ENCODE measurements at places on chromosomes 1 and 21.
A peak's percentile ranks its signal among the peaks of the same experiment; 100 is the strongest.

- DNase-seq = no peak
Observed at GRCh38 chr1:205563927-205564441, 59.5 kb downstream of the CDK18 start.

DNA sequence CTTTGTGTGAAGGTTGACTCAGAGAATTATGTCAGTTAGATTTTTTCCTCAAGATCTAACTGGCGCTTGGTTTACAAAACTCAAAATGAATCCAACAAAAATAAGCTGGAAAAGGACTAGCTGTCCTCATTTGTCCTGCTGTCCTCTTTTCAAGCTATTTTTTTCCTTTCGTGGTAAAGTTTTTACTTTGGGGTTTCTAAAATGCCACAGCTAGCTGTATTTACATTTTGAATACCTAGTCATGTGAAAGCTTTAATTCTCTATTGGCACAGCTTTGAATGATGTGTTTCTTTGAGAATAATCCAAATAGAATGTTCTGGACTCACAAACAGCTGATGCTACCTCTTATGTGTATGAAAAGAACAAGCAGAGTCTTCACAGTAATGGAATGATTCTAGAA lies 673.6 kb upstream of the NR5A2 start:
- no peak for DNase-seq

- DNase-seq = no peak
Observed at GRCh38 chr21:29641635-29642550, 297.9 kb downstream of the GRIK1 start.

GRCh38 chr1:101185421-101185820 lies 51.4 kb upstream of the S1PR1 start:
- DNase-seq = no peak

DNA sequence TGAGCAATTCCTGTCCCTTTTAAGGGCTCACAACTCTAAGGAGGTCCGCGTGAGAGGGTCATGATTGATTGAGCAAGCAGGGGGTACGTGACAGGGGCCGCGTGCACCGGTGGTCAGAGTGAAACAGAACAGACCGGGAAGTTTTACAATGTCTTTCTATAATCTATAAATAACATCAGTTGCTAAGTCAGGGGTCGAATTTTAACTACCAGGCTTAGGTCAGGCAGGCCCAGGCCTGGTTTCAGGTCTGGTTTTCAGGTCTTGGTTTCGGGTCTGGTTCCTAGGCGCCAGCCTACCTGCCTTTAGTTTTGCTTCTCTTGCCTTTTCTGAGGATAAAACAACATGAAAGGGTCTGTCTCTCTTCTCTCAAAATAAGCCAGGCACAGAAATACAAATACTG lies 476.0 kb upstream of the CAMK1G start:
- no peak for DNase-seq

- DNase-seq = peak; percentile 59
Observed at GRCh38 chr1:221793439-221794078, 51.7 kb upstream of the DUSP10 start.

GRCh38 chr1:39408641-39409054 lies 82.8 kb upstream of the BMP8A start:
- DNase-seq = peak; percentile 84

DNA sequence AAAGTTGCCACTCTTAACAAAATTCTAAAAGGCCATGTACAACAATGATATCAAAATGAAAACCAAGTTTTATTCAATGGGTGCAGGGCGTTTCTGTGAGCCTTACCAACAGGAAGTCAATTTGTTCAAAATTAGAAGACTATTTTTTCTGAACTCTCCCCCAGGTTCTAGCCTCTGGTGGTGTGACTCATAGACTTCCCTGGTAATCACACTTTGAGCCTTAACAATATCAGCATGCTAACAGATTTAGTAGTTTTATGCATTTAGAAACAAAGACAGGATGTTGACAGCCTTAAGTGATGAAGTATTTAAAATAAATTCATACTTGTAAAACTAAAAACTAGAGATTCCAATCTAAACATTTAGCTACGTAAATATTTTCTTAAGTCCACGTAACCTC lies 88.4 kb downstream of the LRRC8C start:
- peak; percentile 54 for DNase-seq

- DNase-seq = peak; percentile 85
Observed at GRCh38 chr1:152188673-152189591, 29.9 kb upstream of the RPTN start.

DNA sequence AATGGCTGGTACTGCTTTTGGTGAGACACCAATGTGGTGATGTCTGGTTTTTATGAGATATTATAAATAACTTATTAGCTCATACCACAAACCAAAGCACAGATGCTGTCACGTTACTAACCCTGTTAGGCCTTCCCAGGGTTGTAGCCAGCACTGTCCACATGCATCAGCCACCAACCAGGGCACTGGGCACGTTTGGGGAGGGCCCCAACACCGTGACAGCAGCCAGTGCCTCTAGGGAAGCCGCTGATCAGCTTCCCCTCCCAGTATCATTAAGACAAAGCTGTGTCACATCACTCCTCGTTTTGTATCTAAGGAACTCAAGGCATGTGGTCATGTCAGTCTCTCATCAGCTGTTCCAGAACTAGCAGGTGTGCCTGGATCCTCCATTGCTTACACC lies 13.9 kb downstream of the URB1 start:
- DNase-seq = no peak

- DNase-seq = no peak
Observed at GRCh38 chr1:208597571-208597970, 353.4 kb upstream of the PLXNA2 start.

DNA sequence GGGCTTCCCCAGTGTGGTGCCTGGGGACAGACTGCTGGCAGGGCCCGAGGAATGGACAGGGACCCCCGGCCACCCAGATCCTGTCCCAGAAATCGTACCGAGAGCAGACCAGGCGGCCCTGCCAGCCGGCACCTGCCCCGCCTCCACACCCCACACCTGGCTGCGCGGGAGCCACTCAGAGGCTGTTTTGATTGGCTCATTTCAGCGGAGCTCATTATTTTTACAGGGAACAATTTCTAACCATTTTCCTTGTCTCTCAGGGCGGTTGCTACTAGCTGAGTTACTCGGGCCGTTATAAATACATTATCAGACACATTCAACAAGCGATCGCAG lies 39.3 kb upstream of the AJAP1 start:
- no peak for DNase-seq

- no peak for DNase-seq
Observed at GRCh38 chr1:230315099-230315498, 111.0 kb downstream of the PGBD5 start.

GRCh38 chr1:18151436-18152122 lies 44.0 kb downstream of the IGSF21 start:
- no peak for DNase-seq

DNA sequence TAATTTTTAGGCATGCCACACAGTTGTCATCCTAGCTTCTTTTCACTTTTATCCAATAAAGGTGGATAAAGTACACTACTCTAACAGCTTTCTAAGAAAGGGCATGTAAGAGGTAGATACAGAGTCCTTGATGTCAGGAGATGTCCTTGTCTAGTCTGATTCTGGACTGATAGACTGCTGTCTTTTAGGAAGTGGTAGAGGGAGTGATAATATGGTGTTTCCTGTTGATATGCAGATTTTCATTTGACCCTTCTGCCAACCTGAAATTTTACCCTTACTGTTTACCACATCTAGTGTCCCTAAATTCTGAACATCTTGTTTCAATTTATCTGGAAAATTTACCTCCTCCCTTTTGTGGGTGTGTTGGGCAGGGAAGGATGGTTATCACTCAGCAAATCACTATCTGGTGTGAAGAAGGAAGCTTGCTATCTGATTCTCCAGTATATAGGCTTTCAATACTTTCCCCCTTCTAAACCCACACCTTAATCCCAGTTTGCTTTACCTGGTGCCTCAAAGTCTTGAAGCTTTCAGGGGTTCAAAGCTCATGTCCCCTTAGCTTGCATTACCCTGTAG lies 354.9 kb upstream of the SNX7 start:
- DNase-seq = no peak

DNA sequence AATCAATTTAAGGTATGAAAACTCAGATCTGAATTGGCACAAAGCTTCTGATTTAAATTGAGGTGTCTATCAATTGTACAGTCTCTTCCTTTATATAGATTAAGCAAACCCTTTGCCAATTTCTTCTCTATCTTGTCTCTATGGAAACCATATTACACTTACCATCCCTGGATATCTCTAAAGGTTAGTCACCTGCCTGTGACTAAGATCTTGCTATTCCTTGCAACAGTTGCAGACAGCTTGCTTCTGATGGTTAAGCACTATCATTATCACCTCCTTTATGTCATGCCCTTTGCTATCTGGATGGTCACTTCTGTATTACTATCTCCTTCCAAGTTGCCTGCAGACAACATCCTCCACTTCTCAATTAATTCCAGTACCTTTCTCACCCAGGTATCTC lies 998.6 kb upstream of the B3GALT2 start:
- DNase-seq = no peak

- DNase-seq = no peak
Observed at GRCh38 chr21:16570171-16570570, 840.4 kb downstream of the USP25 start.

GRCh38 chr1:192905049-192905448 lies 96.2 kb downstream of the RGS2 start:
- no peak for DNase-seq

- DNase-seq = no peak
Observed at GRCh38 chr1:155622191-155622590, 12.2 kb downstream of the MSTO1 start.

DNA sequence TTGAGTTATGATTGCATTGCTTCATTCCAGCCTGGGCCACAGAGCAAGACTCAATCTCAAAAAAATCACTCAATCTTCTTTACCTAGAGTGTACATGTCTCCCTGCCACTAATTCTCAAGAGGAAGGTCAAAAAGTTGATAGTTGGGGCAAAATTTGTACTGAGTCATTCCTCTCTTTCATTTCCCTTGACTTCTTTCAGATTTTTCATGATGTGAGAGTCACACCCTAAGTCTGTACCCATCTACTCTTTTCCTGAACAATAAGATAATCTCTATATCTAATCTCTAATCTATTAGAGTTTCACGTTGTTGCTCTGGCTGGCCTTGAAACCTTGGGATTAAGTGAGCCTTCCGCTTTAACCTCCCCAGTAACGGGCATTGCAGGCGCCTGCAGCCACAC lies 1.1 kb upstream of the BRDT start:
- DNase-seq = no peak

GRCh38 chr1:86938450-86938849 lies 24.0 kb downstream of the HS2ST1 start:
- DNase-seq = no peak

DNA sequence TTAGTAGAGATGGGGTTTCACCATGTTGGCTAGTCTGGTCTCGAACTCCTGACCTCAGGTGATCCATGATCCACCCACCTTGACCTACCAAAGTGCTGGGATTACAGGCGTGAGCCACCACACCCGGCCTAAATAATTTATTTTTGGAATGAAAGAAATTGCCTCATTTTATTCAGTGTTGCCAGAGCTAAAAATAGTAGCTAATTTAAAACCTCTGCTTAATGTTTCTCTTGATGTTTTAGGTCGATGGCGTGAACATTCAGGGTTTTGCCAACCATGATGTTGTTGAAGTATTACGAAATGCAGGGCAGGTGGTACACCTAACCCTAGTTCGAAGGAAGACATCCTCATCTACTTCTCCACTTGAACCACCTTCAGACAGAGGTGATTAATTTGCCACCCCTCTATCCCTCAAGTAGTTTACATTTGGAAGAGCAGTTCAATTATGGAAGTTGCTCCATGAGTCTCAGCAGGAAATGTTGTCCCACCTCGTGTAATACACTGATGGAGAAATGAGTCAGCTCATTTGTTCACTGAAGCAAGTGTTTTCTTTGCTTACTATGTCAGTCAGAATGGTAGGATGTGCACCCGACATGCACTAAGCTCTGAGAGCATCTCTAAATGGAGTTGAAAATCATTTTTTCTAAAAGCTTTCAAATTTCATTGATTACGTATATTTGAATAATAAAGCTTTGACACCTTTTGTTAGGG lies 54.9 kb downstream of the PATJ start:
- no peak for DNase-seq

DNA sequence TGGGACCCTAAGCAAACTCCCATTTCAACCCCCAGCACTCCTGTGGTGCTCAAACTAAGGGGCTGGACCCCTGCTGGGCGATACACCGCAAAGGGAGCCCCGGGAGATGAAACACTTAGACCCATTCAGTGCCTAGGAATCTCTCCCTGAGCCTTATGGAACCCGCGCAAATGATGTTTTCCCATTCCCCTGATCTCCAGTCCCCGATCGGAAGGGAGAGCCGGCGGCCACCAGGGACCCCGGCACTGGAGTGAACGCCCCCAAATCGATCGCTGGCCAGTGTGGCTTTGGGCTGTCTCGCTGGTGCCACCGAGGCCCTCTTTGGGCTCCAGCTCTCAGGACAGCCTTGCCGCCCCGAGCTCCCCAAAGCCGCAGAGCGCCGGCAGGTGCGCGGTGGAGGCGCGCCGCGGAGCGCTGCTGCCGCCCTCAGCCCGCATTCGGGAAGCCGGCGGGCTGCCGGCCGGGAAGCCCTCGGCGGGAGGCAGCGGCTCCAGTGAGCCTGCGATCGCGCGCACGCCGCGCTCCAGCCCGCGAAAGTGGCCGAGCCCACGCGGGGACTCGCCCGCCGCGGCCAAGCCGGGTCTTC lies 1.1 kb downstream of the PLXNA2 start:
- no peak for DNase-seq

- DNase-seq = no peak
Observed at GRCh38 chr21:34820051-34820450, 151.3 kb downstream of the CLIC6 start.

DNA sequence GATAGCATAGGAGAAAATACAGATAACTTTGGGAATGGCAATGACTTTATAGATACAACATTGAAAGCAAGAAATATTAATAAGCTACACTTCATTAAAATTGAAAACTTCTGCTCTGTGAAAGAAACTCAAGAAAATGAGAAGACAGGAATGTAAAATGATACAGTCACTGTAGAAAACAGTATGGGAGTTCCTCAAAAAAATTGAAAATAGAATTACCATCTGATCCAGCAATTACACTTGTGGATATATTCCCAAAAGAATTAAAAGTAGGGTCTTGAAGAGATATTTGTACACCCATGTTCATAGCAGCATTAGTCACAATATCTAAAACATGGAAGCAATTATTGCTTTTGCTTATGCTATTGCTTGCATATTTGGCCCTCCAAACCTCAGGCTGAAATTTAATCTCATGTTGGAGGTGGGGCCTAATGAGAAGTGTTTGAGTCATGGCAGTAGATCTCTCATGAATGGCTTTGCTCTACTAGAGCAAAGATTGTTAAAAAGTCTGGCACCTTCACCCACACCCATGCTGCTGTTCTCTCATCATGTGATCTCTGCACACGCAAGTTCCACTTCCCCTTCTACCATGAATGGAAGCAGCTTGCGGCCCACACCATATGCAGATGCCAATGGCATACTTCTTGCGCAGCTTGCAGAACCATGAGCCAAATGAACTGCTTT lies 15.3 kb upstream of the AHCYL1 start:
- no peak for DNase-seq

GRCh38 chr21:24714646-24715200 lies 892.6 kb downstream of the MRPL39 start:
- DNase-seq = no peak

GRCh38 chr1:65200411-65200810 lies 52.4 kb downstream of the AK4 start:
- DNase-seq = no peak

All from activated CD8-positive, alpha-beta T cell treated with anti-CD3 and anti-CD28 coated beads for 36 hours (primary cell).